ENCODE measurements at places on chromosomes 3 and 15.

DNA sequence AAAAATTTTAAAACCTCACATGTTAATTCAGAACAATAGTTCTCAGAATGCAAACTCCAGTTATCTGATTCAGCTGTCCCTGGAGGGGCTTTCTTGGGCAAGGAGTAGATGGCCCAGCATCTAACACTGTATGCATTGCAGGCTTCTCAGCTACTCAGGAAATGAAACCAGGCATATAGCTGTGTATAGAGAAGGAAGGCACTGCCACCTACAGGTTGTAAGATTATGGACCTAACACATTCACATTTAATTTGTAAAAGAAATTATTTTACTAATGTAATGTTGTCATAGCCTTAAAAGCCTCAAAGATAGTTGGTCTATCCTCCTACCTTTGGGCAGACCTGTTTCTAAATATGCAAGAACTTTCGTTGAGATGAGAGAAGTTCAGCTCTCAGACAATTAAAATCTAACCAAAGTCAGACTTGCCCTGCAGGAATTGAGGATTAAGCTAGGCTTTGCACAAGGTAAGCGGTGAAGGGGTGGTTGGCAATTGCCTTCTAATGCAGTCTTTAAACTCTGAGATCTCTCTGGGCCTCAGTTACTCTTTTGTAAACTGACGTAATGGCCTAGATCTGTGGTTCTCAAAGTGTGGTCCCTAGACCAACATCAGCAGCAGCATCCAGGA, 132.8 kb upstream of the SLC24A5 start:
- DNase-seq: peak; percentile 20

DNA sequence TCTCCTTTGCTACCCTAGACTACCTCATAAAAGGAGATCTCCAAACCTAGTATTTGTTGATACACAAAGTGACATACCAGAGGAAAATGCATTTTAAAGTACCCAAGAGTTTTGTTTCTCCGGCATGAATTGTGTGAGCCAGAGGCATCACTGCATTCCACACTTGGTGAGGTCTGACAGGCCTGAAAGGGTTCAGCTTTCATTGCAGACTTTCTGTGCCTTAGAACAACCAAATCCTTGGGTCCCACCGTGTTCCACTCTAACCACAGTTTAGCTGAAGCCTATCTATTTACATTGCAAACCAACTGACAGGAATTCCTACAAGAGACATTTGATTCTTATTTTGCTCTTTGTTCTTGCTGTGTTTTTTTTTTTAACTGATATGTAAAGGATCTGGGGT, 21.0 kb upstream of the EID1 start:
- DNase-seq: peak; percentile 4

DNA sequence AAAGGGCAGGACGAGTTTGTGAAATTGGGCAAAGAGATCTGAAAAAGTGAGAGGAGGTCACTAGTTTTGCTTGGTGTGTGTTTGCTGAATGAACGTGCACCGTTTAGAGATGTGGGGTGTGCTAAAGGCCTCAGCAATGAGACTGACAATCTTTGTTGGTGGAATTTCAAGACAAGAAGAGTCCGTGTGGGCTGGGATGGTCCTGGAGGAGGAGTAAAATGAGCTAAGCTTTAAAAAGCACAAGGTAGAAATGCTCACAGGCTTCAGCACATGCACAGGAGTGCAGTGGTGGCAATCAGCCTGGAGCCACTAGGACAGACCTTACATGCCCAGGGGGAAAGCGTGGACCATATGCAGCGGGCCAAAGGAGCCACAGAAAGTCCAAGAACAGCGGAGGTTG, 1.5 kb upstream of the CPLX3 start:
- no peak for DNase-seq

- no peak for DNase-seq
Observed at GRCh38 chr3:4270720-4271119, 32.4 kb upstream of the SETMAR start.

GRCh38 chr3:39108200-39108710, 775 bp downstream of the TTC21A start:
- no peak for DNase-seq

Data from nephron progenitor cell (in vitro differentiated cells).